Thoracic aorta (tissue), 2 donors: ENCODE measurements at places on chromosomes 7 and 10.

- no peak overlapping the region for H3K4me3 ChIP-seq
- DNase-seq: no peak
- no peaks in the 10 kb centered on the region for H3K27me3 ChIP-seq
- H3K4me1 ChIP-seq: no peaks in the 10 kb centered on the region
- peaks cover 6% of the 10 kb centered on the region for H3K36me3 ChIP-seq
- no peak overlapping the region for H3K27ac ChIP-seq
Measured at GRCh38 chr10:21894648-21895342, 108.7 kb downstream of the DNAJC1 start.

- peaks cover 9% of the 10 kb centered on the region for H3K4me1 ChIP-seq
- H3K4me3 ChIP-seq: no peak overlapping the region
- DNase-seq: no peak
- H3K36me3 ChIP-seq: no peaks in the 10 kb centered on the region
- H3K27ac ChIP-seq: no peak overlapping the region
Measured at GRCh38 chr7:55436457-55436856, 71.3 kb downstream of the LANCL2 start.

DNA sequence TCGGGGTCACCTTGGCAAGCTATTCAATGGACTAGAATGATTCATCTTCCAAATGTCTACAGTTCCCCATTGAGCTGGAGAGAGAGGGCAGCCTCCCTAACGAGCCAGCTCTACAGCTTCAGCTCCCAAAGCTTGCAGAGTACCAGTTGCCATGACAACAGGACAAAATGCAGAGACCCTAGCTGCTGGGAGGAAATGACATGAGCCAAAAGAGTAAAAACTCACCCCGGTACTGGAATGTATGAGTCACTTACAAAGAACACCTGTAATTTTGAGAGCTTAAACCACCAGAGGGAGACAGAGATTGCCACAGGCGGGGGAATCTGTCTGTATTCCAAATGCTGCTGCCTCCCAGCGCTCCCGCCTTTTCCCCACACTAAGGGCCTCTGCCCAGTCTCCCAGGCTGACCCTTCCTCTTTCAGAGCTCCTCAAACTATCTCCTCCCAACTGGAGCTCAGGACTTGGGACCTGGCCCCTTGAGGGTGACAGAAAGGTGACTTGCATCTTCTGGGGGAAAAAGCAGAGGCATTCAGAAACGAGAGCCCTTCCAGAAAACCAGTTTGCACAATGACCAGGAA lies 95.5 kb downstream of the CUL2 start:
- H3K27me3 ChIP-seq: no peaks in the 10 kb centered on the region
- no peaks in the 10 kb centered on the region for H3K4me1 ChIP-seq
- H3K36me3 ChIP-seq: no peaks in the 10 kb centered on the region
- no peak for DNase-seq
- H3K27ac ChIP-seq: no peak overlapping the region

DNA sequence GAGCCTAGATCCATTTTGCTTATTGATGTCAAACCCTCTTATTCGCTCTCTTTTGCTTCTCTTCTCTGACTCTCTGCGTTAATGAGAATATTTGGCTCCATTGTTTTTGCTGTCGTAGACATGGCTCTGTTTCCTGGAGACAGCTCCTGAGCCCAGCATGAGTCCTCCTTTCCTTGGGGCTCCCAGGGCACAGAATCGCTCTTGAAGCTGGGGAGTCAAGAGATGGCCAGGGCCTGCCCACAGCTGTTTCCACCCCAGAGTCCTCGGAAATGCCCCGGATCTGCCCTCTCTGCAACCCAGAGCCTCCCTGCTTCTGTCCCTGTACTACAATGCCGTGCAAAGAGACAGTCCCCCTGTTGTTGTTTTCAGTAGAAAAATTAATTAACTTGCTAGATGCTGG lies 566.7 kb upstream of the FOXK1 start:
- no peak overlapping the region for H3K4me3 ChIP-seq
- H3K27ac ChIP-seq: no peak overlapping the region
- DNase-seq: no peak
- H3K27me3 ChIP-seq: no peaks in the 10 kb centered on the region

- H3K4me1 ChIP-seq: peaks cover 5% of the 10 kb centered on the region
- H3K4me3 ChIP-seq: no peak overlapping the region
- no peak overlapping the region for H3K27ac ChIP-seq
- DNase-seq: no peak
- H3K36me3 ChIP-seq: no peaks in the 10 kb centered on the region
Measured at GRCh38 chr7:114508086-114508485, 93.5 kb downstream of the FOXP2 start.
